Fibroblast of skin of abdomen (primary cell): ENCODE measurements at places on chromosomes 11 and 22.

GRCh38 chr11:128506999-128507611, 80.3 kb downstream of the ETS1 start:
- DNase-seq, result peak; percentile 97

- peak; percentile 8 for DNase-seq
Observed at GRCh38 chr11:118277312-118277711, 13.2 kb upstream of the MPZL2 start.

- DNase-seq, result no peak
Observed at GRCh38 chr11:113265362-113265761, 49.0 kb upstream of the TTC12 start.

GRCh38 chr11:62015615-62016014, 48.2 kb upstream of the FTH1 start:
- DNase-seq, result no peak

DNA sequence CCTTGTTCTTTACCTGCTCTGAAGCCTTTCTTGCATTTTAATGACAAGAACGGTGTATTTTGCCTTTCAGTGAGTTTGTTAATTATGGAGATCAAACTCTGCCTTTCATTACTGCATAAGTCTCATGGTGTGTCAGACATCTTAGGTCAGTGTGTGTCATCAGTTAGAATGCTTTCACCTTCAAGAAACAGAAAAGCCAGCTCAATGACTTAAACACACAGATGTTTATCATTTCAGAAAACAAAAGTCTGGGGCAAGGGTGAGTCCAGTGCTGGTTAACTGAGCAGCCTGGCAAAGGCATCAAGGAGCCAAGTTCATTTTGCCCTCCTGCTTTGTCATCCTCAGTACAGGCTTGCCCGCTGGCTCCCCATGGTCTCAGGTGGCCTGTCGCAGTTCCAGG, 54.5 kb downstream of the PACS1 start:
- DNase-seq, result peak; percentile 43

- no peak for DNase-seq
Observed at GRCh38 chr11:19466314-19466713, 225.6 kb upstream of the E2F8 start.

- peak; percentile 17 for DNase-seq
Observed at GRCh38 chr11:115528225-115528624, 24.0 kb upstream of the CADM1 start.

GRCh38 chr11:23192256-23192655, 332.0 kb upstream of the CCDC179 start:
- DNase-seq, result peak; percentile 58

DNA sequence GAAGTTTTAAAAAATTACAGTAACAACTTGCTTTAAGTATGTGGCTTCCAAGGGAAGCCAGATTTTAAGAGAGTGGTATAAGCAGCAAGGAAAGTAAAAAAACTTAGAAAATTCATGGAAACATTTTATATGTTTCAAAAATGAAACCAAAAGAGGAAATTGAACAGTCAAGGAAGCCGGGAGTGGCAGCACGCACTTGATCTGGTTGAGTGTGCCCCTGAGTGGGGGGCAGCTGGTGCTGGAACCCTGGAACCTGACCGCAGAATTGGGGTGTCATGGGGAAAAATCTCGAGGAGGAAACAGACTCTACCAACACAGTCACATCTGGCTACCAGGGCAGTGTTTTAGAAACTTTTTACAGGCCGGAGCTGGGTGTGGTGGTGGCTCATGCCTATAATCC, 14.0 kb downstream of the MICALL1 start:
- DNase-seq, result no peak

DNA sequence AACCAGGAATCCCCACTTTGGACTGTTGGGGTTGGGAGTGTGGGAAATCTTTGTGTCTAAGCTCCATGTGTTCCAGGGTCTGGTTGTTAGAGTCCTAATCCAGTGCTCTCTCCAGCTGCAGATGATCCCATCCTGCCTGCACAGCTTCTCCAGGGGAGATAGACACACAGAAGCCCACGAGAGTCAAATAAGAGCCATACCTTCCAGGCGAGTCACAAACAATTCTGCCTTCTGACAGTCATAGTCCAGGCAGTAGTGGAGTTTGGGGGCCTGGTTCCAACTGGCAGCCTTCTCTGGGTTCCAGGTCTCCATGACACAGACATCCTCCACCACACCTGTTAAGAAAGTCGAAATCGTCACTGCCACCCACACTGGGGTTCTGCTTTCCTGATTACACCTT, 32.1 kb downstream of the SYT13 start:
- DNase-seq, result no peak
